Naive B cell (primary cell): ENCODE measurements at places on chromosomes 4 and X. TPM values are rescaled to one million over a fixed set of nuclear protein-coding genes. Genes with fewer than 3 reads are reported as not detected.

Gene TMPRSS11A
- polyA plus RNA-seq: not detected

Gene MTNR1A
- not detected for polyA plus RNA-seq

Gene PGRMC1
- 12.5 TPM for polyA plus RNA-seq

Gene C4orf54
- not detected for polyA plus RNA-seq

Gene PPP2R2C
- polyA plus RNA-seq: not detected

Gene DCAF4L1
- polyA plus RNA-seq: not detected

Gene SMARCA1
- polyA plus RNA-seq: not detected

Gene COX18
- polyA plus RNA-seq: 10.0 TPM

Gene ARMCX2
- polyA plus RNA-seq: 5.0 TPM

Gene SERTM2
- not detected for polyA plus RNA-seq

Gene EGF
- 0.44 TPM for polyA plus RNA-seq

Gene DSPP
- polyA plus RNA-seq: not detected

Gene EXOSC9
- 40.6 TPM for polyA plus RNA-seq

Gene SGMS2
- polyA plus RNA-seq: 0.05 TPM

Gene BEX5
- 0.52 TPM for polyA plus RNA-seq
